Stimulated activated CD8-positive, alpha-beta memory T cell treated with anti-CD3 and anti-CD28 coated beads, Interleukin-4, amount 100 ng/mL, for 1 hour (primary cell): ENCODE measurements at places on chromosomes 6 and 20.

- DNase-seq = no peak
Observed at GRCh38 chr6:73250016-73250415, 13.0 kb downstream of the KHDC1 start.

- no peak for DNase-seq
Observed at GRCh38 chr6:151044465-151045441, 179.3 kb downstream of the MTHFD1L start.

DNA sequence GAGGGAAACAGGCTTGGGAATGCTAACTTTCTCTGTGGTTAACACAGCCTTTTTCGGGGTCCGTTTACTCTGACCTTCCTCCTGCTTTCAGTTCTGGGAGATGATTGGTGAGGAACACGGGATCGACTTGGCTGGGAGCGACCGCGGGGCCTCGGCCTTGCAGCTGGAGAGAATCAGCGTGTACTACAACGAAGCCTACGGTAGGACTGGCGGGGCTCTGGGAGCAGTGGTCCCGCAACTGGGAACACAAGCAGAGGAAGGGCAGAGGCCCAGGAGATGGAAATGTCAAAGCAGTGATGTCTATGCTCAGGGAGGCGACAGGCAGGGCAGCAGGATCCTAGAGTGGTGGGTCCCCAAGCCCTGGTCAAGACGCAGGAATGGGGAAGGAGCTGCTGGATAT lies 3.5 kb downstream of the TUBB1 start:
- DNase-seq = no peak

- no peak for DNase-seq
Observed at GRCh38 chr6:144181639-144182038, 31.3 kb downstream of the STX11 start.

GRCh38 chr6:85321906-85322305 lies 128.0 kb upstream of the NT5E start:
- no peak for DNase-seq

DNA sequence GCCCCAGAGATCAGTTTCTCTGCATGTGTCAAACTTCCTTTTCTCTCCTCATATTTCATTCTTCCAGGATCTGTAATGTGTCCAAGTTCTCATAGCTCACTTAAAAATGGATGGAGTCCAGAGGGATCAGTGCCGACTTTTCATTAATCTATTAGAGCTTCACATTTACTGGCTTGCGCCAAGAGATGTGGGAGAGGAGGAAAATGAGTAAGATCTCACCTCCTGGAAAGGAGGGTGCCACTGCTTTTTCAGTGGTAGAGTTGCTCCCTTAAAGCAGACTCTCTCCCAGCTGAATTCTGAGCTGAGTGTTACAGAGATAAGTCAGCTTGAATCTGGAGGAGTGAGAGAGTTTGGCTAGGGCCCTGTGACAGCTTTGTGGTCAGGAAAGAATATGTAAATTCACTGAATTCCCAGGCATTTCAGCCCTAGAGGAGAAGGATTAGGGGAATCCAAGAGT lies 175.9 kb downstream of the SOX4 start:
- no peak for DNase-seq

DNA sequence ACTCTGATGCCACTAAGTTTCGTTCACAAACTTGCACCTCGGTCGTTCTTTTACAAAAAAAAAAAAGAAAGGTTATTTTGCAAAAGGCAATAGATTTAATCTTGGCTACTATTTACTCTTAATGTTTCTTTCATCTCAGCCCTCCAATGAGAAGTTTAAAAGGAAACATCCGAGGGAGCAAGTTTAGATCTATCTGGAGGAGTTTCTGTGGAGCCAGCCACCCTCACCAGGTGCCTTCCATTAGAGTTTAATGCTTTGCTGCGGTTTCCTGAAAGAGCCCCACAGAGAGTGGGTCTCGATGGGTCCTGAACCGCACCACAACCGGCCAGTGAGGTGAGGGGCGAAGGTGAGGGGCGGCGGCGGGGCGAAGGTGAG lies 632 bp downstream of the PRKN start:
- DNase-seq = no peak

- no peak for DNase-seq
Observed at GRCh38 chr6:43026365-43026764, 4.9 kb downstream of the RRP36 start.

DNA sequence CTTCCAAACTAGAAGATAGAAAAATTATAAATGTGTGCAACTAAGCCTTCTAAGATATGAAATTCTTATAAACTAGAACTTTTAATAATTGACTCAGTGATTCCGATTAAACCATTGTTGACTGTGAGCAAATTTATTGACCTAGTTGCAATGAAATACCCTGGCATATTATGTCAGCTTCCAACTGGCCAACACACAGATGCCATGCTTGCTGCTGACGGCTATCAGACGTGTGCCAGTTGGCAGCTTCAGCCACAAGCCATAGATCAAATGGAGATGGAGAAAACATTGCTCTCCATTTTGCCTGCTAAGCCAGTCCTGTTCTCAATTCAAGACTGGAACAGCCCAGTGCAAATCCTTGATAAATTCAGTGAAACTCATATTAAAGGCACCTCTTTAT lies 101.7 kb upstream of the HDGFL1 start:
- DNase-seq = no peak

DNA sequence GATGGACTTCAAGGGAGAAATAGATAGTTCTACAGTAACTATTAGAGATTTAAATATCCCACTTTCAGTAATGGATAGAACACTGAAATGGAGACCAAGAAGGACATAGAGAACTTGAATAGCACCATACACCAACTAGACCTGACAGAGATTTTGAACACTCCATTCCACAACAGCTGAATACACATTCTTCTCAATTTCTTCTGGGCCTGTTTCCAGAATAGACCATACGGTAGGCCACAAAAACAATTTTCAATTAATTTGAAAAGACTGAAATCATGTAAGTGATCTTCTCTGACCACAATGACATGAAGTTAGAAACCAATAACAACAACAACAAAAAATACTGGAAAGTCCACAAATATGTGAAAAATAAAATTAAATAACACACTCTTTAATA lies 979.1 kb upstream of the FLRT3 start:
- no peak for DNase-seq

- no peak for DNase-seq
Observed at GRCh38 chr6:106273087-106273486, 52.5 kb downstream of the ATG5 start.

DNA sequence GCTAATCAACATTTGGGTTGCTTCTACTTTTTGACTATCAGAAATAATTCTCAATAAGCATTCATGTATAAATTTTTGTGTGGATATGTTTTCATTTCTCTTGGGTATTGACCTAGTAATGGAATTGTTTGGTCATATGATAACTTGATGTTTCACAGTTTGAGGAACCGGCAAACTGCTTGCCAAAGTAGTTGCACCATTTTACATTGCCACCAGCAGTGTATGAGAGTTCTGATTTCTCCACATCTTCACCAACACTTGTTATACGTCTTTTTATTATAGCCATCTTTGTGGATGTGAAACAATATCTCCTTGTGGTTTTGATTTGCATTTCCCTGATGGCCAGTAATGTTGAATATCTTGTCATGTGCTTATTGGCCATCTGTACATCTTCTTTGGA lies 42.6 kb upstream of the TGM2 start:
- DNase-seq = no peak
